ELF-1 (cell line): ENCODE measurements at places on chromosomes 12 and 14.

DNA sequence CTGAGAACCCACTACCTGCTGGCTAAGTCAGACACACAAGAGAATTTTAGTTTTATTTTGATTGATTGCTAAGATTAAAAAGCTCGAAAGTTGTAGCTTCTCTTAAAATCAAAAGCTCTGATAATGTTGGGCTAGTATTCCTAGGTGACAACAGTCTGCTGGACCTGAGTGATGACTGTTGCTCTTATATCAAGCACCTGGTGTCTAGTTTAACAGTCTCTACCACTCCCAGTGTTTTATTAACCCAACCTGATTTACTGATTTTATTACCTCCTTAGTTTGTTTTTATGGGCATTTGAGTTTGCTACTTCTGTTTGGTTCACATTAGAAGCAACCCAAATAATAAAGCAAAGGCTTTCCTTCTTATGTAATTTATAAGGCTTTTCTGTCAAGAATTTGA, 41.8 kb downstream of the ATP6V1D start:
- no peak for DNase-seq

DNA sequence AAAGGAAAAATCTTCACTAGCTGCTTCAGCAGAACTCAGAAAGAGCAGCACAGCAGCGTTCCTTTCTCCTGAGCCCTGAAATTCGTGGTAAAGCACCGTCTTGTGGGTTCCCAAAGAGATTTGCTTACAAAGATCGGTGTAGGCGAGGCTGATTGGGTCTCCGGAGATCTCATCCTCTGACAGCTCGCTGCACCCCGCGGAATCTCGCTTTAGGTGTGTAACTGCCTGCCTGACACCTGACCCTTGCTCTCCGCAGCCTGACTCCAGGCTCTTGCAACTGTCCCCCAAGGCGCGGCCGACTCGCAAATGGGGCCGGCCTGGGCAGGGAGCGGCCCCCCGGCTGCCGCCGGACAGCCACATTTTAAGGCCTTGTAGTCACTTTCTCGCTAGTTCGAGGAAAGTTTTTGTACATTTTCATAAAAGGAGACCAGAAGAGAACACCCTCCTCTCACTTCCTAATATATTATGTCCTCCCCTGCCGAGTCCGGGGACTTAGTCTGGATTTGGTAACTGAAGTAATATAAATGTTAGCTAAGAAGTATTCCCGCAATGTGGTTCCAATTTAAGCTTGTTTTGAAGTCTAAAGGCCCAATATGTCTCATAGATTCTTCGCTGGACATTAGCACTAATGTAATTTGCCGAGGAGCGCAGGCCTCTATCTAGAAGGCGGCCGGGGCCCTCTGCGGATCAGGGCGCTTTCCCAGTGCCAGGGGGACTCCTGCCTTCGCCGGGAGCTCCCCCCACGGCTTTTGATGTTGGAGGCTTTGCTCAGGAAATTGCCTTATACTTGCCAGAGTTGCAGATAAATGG, 177.3 kb upstream of the CDKN3 start:
- no peak for DNase-seq

GRCh38 chr14:54788701-54789100, 113.9 kb downstream of the GCH1 start:
- no peak for DNase-seq

- no peak for DNase-seq
These were observed 378.8 kb downstream of the ALG10 start for GRCh38 chr12:34400986-34401658.

DNA sequence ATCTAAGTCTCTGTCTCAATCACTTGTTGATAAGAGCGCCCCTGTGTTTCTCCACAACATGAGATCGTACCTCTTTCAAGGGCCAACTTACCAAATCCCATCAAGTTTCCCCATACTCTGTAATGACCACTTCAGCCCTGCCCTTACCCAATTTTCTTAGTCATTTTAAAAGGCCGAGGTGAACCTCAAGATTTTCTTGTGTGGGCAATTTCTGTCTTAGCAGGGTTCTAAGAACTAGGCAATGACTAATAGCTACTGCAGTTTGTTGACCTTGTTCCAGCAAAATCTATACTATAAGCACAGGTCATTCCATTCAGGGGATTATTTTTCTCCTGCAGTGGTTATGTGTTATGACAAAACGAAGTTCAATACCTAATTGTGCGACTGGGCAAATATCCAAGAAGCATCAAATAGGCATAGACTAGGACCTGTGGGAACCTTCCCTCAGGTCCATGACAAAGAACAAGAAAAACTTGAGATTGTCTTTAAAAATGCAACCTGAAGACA, 359.8 kb downstream of the PCNX1 start:
- no peak for DNase-seq
